CD4-positive, alpha-beta T cell treated with Interleukin-21 for 1 hour (primary cell): ENCODE measurements at places on chromosomes 7 and 10.

DNA sequence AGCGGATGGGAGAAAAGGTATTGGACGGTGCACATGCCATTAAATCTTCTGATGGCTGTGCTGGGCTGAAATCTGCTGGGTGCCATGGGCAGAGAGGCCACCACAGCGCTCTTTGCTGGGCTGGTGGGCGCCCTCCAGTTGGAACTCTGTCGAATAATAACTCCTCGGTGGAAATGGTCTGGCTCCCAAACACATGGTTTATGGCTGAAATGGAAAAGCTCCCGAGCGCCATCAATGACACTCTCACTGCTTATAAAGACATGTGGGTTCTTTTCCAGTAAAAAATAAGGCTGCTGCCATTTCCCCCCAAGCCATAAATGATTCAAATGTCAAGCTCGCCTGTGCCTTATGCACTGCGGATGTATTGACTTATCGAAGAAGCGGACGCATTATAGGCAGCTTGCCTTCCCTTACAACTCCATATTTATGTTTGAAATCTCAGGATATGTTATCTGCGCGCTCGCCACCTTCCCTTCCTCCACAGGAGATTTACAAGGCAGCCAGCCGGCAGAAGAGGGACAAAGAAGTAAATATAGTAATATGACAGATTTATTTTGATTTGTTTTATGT is 239.0 kb upstream of the MKI67 start:
- DNase-seq: no peak

GRCh38 chr10:91471602-91472001 is 61.5 kb downstream of the HECTD2 start:
- DNase-seq: no peak

GRCh38 chr7:26393818-26394217 is 102.2 kb downstream of the SNX10 start:
- no peak for DNase-seq

DNA sequence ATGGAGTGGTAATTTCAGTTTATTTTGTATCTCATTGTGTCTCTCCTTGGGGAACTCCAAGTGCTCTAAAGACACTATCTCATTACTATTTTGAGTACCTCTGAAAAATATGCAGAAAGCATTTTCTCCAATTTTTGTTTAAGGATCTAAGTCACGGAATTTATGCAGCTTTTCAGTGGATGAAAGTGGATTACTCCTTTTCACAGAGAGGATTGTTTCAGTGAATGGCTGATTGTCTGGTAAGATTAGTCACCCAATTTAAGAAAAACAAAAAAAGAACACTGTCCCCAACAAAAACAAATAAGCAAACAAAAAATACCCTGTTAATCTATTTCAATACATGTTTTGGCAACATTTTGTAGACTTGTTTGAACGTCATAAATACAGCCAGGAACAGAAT is 338.3 kb upstream of the TEX47 start:
- no peak for DNase-seq

- peak; percentile 19 for DNase-seq
These were observed 21.7 kb upstream of the MACC1 start for GRCh38 chr7:20238754-20239324.

DNA sequence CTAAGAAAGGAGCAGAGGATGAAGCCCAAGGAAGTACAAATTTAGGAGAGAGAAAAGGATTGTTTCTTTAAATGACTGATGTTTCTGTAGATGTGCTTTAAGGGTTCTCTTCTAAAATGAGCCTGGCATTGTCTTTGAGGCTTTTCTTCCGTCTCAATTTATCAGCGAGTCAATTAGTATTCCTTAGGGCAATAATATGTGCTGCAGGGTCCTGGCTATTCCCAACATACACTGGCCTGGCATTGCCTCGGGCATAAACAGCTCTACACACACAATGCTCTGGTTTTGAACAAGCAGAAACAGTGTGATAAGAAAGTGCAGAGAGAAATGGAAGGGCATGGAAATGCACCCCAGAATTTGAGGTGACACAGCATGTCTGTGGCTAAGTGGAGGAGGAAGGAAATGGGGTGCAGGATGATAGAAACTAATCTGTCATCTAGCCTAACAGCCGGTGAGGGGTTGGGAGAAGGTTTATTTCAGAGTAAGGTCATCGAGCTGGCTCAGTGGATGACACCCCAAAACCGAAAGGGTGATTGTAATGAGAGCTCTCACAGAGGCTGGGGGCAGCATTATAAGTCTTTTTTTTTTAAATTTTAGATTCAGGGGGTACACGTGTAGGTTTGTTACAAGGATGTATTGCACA is 67.5 kb upstream of the ARHGAP21 start:
- DNase-seq: no peak
